ENCODE measurements at places on chromosomes 7 and 10. TPM values are rescaled to one million over a fixed set of nuclear protein-coding genes. Genes with fewer than 3 reads are reported as not detected.

The HECW1 gene
- 0.87 TPM for total RNA-seq

The TRIM24 gene
- total RNA-seq: 16.9 TPM

The PDCD4 gene
- 105 TPM for total RNA-seq

The PDZD7 gene
- not detected for total RNA-seq

The BTBD16 gene
- 2.6 TPM for total RNA-seq

The CHPF2 gene
- total RNA-seq: 11.9 TPM

The SLIT1 gene
- total RNA-seq: 0.12 TPM

Measured in right lobe of liver (tissue), 6 donors.